ENCODE measurements at places on chromosomes 16 and 17.

- no peak for DNase-seq
These were observed 86.8 kb upstream of the HSBP1 start for GRCh38 chr16:83720981-83721380.

GRCh38 chr16:86484240-86484639 lies 26.1 kb upstream of the FOXF1 start:
- no peak for DNase-seq

DNA sequence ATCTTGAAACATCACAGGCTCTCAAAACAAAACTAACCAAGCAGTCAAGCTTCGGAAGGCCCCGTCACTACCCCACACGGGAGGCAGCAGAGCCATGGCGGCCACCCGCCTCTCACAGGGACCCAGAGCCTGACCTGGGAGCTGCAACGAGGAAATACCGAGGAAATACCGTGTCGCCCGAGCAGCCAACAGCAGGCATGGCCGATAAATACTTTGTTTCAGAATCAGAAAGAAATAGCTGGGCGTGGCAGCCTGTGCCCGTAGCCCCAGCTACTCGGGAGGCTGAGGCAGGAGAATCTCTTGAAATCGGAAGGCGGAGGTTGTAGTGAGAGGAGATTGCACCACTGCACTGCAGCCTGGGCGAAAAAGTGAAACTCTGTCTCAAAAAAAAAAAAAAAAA lies 6.9 kb downstream of the LMF1 start:
- DNase-seq = no peak

DNA sequence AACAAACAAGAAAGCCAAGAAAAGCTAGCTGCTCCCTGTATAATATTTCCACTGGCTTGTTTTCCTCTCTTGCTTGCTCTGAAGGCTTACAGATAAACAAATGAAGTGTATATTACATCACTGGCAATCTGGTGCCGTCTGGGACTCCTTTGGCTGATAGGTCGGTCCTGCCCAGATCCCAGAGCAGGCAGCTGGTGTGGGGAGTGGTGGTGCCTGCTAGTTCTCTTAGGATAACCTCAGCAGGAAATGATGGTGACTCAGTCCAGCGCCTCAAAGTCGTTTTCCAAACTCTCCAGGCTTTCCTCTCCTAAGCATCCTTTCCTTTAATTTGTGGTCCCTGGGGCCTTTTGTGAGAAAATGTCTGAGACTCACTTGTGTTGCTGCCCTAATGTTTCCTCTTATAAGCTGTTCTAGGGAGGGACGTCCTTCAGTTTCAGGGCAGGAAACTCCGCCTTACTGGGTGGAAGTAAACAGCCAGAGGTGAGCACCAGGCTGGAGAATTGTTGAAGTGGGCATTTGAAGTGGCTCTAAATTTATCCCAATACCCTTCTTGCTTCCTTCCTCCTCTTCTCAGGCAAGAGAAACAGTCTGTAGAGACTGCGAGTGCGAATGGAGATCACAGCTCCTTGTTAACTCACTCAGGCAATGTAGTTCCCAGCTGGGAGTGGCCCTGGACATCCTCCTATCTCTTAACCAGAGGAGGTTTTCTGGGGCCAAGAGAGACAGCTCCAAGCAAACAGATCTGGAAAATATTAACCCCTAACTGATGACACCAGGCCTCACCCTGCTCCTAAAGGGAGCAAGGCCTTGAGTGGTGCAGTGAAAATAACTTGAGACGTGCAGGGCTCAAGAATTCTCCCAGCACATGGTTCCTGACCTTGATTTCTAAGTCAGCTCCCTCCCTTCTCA lies 34.9 kb downstream of the CD300LF start:
- peak; percentile 93 for DNase-seq

- DNase-seq = peak; percentile 51
These were observed 788 bp upstream of the PRCD start for GRCh38 chr17:76538941-76539570.

DNA sequence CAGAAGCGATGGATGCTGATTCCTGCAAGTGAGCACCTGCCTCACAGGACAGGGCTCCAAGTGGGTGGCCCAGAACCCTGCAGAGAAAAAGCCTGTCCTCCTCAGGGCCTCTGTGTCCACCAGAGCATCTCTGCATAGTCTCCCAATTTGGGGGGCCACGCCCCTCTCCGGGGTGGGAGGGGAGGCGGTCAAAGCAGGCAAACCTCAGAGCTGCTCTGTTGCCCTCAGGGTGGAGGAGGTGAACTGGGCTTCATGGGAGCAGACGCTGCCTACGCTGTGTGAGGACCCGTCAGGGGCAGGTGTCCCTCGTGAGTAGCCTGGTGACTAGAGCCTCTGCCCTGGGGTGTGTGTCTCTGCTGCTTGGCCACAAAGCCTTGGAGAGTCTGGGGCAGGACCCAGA lies 19.3 kb downstream of the TRPV2 start:
- peak; percentile 75 for DNase-seq

GRCh38 chr17:17050346-17051345 lies 8.4 kb downstream of the MPRIP start:
- DNase-seq = peak; percentile 42

- DNase-seq = peak; percentile 94
These were observed 4.5 kb downstream of the C17orf50 start for GRCh38 chr17:35765086-35765710.

GRCh38 chr17:78184868-78185267 lies 2.0 kb downstream of the TK1 start:
- no peak for DNase-seq

- DNase-seq = peak; percentile 71
These were observed 1.1 kb upstream of the AKTIP start for GRCh38 chr16:53503991-53504663.

- no peak for DNase-seq
These were observed 18.1 kb upstream of the CALB2 start for GRCh38 chr16:71340406-71340805.

DNA sequence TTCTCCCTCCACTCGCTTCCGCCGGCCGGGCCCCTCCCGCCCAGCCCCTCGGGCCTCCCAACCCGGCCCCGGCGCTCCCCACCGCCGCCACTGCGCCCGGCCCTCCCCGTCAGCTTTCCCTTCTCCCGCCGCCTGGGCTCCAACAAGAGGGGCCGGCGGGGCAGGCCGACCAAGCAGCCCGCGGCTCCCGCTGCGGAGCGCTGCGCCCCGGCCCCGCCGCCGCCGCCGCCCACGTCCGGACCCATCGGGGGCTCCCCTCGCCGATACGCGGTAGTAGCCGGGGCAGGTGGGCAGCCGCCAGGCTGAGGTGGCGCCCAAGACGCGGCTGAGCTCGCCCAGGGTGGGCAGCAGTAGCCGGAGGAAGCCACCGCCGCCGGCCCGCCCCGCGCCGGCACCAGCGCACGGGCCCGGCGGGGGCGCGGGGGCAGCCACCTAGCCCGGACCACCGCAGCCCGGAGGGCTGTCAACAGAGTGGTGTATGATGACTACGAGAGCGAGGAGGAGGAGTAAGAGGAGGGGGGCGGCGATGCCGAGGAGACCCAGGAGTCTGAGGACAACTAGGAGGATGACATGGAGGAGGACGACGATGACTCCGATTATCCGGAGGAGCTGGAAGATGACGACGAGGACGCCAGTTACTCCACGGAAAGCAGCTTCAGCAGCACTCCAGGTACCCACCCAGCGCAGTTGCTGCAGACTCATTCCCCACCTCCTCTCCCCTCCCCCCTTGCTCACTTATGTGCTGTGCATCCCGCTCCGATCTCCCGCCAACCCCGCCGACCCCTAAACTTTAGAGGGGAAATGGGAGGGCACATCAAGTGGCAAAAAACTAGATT lies 498 bp downstream of the LRRC37B start:
- DNase-seq = peak; percentile 79

- peak; percentile 70 for DNase-seq
These were observed 86.6 kb downstream of the SNX11 start for GRCh38 chr17:48194097-48194550.

DNA sequence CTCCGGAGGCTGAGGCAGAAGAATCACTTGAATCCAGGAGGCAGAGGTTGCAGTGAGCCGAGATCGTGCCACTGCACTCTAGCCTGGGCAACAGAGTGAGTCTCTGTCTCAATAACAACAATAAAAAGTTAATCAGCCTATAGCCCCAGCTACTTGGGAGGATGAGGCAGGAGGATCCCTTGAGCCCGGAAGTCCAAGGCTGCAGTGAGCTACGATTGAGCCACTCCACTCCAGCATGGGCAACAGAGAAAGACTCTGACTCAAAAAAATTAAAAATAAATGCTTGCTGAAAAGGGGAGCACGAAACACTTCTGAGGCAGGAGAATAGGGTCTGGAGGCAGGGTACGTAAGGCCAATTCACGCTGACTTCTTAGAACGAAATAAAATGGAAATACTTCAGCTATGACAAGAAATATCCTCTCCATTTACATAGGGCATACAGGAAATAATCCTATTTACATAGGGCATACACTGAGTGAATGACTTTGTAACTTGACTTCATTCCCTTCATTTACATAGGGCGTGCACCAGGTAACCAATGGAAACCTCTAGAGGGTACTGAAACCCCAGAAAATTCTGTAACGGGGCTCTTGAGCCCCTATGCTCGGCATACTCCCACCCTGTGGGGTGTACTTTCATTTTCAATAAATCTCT lies 3.2 kb upstream of the PRPSAP1 start:
- DNase-seq = no peak

- no peak for DNase-seq
These were observed at the start of gene LPO for GRCh38 chr17:58238147-58238634. Gene LPO, plus strand, starts transcription at chr17:58238584. Its CDS starts 4,396 bp downstream, at chr17:58242980.

DNA sequence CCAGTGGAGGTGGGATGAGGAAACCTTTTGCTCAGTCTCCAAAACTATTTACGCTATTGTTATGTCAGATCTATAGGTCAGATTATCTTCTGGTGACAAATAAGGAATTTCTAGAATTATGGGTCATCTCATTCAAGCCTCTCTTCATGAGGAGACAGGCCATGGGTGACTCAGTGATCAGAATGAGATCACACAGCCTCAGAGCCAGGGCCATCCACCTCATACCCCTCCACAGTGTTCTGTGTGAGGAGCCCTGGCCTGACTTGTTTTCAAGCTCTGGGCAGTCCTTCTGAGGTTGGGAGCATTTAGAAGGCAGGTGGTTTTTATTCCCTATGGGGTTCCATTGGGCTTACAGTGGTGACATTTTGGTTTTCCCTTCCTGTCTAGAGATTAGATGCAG lies 26.5 kb downstream of the YPEL2 start:
- DNase-seq = peak; percentile 83

- DNase-seq = no peak
These were observed 9.9 kb downstream of the ZDHHC1 start for GRCh38 chr16:67406111-67406971.

DNA sequence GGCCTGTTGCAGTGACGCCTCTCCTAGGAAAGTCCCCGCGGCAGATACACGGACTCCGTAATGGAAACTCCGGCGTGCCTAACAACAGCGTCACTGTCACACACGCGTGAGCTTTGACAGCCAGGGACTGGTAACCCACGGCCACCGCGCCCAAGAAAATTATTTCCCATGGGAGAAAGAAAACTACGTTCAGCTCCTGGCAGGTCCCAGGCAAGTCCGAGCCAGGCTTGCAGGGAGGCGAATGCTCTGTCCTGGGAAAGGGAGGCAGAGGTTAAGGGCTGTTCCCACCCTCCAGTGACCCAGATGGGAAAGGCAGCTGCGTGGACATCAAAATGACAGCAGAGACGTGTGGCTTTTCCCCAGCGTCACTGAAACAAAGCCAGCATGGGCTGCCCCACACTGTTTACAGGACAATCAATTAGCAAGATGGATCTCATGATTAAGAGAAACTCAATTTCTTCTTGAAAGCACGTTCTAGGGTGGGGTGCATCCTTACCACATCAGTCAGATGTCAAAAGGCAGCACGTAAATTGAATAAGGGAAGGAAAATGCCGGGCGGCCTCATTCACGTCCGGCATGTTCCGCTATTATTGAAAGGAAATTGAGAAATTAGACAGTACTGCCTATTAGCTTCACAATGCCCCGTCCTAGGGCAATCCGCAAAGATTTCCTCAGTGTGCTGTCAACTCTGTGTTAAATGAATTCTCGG lies 82.5 kb downstream of the NXN start:
- no peak for DNase-seq

- DNase-seq = no peak
These were observed 397.4 kb downstream of the SOX9 start for GRCh38 chr17:72518159-72518732.

Data from islet precursor cell (in vitro differentiated cells).